Testis (tissue), 5 donors: ENCODE measurements at places on chromosomes 2 and 18. TPM values are rescaled to one million over a fixed set of nuclear protein-coding genes. Genes with fewer than 3 reads are reported as not detected.

Gene SRD5A2
- polyA plus RNA-seq, result 1.8 TPM

Gene ABCB11
- 16.1 TPM for polyA plus RNA-seq

Gene FBXO15
- 46.0 TPM for polyA plus RNA-seq

Gene SLC5A7
- 0.21 TPM for polyA plus RNA-seq

Gene GLI2
- 5.1 TPM for polyA plus RNA-seq

Gene SH2D6
- polyA plus RNA-seq, result 15.9 TPM

Gene WDR75
- 21.5 TPM for polyA plus RNA-seq
